ENCODE measurements at places on chromosomes 2 and 18. TPM values are rescaled to one million over a fixed set of nuclear protein-coding genes. Genes with fewer than 3 reads are reported as not detected.

GRCh38 chr2:164515734-164516133, 105.5 kb downstream of the GRB14 start:
- DNase-seq: peak; percentile 10

- DNase-seq: no peak
Observed at GRCh38 chr18:30754846-30755245, 287.7 kb downstream of the DSC3 start.

DNA sequence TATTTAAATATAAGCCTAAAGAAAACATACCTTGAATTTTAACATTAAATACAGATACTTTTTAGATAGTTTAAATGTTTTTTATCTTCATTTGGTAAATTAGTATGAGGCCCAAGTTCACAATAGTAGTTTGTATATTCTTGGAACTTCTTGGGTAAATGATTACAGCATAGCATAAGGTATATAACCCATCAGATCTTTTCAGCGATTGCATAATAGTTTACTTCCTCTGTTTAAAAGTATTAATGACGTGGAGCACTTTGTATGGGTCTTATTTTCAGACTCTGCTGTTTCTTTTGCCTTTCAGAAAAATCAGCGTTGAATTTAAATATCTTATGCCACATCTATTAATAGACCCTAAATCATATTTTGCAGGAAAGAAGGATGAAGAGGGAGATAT, 60.2 kb downstream of the CHRNA1 start:
- no peak for DNase-seq

GRCh38 chr2:181408861-181409260, 48.3 kb upstream of the ITGA4 start:
- no peak for DNase-seq

UGT1A4 gene
- total RNA-seq: not detected

HNMT gene
- 1.4 TPM for total RNA-seq

GRCh38 chr18:62606106-62606505, 83.3 kb downstream of the ZCCHC2 start:
- no peak for DNase-seq

DNA sequence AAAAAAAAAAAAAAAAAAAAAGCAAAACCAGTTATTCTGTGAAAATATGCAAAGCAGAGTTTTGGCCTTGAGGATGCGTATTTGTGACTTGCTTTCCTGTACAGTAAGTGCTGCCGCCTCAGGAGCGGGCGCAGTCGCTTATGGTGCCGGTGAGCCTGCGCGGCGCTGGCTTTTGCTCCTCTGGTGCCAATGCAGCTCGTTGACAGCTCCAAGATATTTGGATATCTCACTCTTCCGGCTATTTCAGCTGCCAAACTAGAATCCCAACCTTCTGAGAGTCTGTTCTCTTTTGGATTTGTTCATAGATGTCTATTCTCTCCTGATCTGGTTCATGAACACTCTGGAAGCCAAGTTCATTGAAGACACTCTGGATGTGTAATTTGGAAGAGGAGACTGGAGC, 184.1 kb downstream of the AGAP1 start:
- no peak for DNase-seq

DNA sequence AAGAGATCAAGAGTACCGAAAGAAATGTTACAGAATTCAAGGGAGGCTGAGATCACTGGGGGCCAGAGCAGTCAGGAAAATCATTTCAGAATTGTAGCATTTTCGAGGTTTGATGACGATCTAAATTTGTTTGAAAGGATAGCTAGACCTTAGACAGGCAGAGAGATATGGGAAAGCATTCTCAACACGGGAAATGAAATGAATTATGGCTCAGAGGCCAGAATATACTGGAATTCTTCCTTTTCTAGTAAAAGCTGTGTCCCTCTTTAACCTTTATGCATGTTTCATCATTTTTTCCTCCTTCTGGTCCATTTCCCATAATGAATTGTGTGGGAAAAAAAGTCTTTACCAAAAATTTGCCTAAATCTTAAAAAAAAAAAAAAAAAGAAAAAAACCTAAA, 78.8 kb downstream of the NABP1 start:
- no peak for DNase-seq
